Suppressor macrophage treated with lipopolysaccharide for 1 hour (primary cell): ENCODE measurements at places on chromosomes 12 and 14.

DNA sequence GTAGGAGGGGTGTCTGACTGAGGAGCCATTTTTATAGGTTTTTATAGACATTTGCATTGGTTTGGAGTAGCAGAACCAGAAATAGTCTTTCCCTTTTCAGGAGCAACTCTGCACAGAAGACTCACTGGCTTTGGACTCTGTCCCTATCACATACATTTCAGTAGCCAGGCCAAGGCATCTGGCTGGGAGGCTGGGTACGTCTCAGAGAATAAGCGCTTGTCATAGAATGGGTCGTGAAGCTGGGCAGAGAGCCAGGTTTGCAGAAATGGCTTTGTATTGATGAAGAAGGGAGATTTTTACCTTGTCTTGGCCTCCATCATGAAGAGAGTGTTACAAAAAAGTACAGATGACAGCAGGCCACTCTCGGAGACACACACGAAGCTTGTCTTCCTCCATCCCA is 98.6 kb downstream of the CACNA1C start:
- DNase-seq = no peak

DNA sequence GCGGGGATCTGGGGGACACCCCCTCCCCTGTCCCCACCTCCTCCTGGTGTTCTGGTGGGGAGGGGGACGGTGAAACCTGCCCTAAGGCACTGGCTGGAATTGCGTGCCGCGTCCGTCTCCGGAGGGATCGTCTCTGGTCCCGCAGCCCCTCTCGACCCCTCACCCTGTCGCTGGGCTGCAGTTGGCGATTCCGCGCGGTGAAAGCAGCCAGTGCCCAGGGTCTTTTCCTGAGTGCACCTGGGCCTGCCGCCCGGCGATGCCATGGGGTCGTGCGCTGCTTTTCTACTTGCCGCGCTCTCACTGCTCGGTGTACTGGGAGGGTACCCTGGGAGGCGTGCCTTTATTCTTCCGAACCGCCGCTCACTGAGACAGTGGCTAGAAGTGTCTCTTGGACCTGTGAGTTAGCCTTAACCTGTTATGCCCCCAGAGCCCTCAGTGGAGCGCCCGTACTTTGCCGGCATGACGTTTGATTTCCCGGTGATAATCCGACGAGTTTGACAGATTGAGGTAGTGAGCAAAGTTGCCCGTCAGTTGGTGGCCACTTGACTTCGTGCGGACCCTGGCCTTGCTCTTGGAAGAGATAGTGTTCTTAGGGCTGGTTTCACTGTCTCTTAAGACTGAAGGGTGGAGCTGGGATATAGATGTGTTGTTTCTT is 788 bp downstream of the SFSWAP start:
- DNase-seq = peak; percentile 14

DNA sequence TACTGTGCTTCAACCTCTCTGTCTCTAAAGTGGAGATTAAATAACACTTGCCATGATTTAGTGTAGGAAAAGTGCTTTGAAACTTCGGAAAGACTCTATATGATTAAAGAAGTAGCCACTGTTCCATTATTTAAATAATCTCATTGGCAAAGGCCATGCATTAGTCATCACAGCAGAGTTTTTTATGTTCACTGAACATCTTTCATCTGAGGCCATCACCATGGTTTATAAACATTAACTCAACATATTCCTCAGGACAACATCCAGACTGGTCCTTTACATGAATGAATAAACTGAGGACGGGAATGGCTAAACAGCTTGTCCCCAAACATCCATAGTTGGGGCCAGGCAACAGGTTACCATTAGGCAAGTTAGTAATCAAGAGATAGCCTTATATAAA is 124.6 kb upstream of the FRMD6 start:
- no peak for DNase-seq

DNA sequence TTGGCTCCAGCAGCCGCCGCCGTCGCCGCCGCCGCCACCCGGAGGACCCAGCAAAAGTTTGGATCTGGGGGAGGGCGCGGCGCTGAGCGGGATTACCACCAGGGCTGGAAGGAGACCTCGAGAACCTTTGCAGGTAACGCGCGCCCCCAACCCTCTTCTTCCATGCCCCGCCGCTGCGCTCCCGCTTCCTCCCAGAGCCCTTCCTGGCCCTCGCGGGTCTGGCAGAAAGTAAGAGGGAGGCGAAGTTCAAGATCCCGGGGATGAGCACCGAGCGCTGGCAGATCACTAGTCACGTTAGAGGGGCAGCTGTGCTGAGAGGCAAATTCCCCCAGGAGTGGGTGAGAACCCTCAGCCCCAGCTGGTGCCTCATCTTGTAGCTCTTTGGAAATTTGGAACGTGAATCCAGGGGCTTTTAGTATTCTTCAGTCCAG is 3.9 kb downstream of the FLRT2 start:
- peak; percentile 46 for DNase-seq

- DNase-seq = no peak
Measured at GRCh38 chr12:116215023-116215422, 62.5 kb downstream of the MED13L start.

DNA sequence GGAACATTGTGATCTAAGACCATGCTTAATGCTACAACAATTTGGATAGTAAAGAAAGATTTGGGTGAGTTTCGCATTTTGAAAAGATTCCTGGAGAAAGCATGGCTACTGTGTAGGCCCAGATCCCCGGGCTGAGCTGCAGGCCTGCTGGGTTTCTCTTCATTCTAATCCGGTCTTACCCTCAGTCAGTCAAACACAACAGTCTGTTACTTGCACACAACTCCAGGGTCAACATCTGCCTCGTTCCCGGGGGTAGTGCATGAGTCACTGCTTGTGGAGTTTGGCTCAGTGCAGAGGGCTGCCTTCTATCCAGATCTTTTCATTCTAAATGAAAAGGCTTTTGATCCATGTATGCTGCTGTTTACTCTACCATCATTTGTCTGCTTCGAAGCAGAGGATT is 60.4 kb upstream of the SEL1L start:
- DNase-seq = no peak

DNA sequence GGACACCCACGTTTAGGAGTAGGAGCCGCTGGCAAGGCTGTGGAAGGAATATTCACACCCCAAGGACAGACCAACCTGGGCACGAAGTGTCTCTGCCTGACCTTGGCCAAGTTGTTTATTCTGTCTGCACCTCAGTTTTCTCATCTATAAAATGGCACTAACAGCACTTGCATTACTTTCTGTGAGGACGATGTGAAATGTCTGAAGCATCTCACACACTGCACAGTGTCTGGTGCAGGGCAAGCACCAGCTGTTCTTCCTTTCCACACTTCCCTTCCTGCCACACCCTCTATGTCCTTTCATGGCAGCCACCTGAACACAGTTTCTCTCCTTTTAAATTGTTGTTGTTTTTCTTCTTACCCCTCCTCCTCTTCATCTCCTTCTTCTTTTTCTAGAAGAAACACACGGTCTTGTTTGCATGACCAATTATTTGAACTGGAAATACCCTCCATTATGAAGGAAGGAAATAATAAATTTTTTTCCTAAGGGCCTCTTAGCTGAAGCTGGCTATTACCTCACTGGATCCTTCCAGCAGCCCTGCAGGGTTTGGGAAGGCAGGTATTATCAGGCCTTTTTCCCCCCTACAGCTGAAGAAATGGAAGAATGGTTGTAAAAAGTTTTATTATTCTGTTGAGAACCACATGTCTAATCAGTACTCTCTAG is 42.9 kb upstream of the ATP23 start:
- DNase-seq = peak; percentile 54

- no peak for DNase-seq
Measured at GRCh38 chr14:104115691-104116287, 22.6 kb upstream of the KIF26A start.

- no peak for DNase-seq
Measured at GRCh38 chr14:63076488-63076887, 31.2 kb upstream of the KCNH5 start.

DNA sequence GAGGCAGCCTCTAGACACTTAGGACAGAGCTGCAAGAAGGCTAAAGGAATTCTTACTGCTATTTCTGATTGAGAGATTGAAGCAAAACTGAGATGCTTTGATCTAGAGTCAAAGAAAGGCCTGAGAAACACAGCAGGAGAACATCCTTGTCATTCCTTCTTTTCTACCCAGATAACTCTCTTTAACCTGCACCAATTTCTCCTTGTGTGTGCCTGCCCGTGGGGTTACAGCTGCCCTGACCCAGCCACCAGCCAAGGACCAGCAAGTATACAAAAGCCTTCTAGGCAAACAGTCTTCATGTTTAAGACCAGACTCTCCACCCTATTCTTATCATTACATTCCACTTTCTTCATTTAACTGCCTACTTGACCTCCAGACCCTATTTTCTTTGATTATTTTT is 81.7 kb upstream of the PRB2 start:
- no peak for DNase-seq

- DNase-seq = no peak
Measured at GRCh38 chr12:96402061-96402460, 1.8 kb upstream of the CDK17 start.

DNA sequence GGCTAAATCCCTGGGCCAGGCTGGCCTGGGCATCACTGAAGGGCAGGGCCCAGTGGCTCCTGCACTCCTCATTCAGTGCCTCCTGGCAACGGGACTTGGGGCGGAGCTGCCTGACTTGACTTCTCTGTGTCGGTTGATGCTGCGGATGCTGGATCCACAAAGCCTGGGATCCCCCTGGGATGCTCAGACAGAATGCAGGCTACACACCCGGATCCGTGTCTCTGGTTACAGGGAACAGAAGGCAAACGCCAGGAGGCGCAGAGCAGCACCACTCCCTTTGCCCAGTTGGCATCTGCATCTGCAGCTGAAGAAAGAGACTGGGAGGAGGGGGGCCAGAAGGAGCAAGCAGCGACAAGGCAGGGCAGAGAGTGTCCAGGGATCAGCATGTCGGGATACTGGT is 154.5 kb upstream of the FKBP4 start:
- DNase-seq = no peak

DNA sequence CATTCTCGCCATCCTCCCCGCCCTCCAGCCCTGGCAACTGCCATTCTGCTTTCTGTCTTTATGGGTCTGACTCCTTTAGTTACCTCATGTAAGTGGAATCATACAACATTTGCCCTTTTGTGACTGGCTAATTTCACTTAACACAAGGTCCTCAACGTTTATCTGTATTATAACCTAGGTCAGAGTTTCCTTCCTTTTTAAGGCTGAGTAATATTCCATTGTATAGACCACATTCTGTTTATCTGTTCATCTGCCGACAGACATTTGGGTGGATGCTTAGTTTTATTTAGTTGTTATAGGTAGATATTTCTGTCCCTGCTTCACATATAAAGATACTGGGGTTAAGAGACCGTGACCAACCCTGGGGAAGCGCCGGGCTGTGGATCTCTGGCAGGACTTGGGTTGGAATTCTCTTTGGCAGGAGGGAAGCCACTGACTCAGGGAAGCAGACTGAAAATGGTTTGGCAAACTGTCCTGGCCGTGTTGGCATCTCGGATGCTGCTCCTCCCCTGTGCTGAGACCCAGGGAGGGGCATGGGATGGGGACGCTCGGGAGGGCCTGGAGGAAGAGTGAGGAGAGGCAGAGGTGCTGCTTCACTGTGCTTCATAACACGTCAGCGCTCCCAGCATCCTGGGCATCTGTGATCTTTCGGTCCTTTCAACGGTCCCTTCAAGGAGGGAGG is 38.9 kb downstream of the TEAD4 start:
- DNase-seq = no peak

DNA sequence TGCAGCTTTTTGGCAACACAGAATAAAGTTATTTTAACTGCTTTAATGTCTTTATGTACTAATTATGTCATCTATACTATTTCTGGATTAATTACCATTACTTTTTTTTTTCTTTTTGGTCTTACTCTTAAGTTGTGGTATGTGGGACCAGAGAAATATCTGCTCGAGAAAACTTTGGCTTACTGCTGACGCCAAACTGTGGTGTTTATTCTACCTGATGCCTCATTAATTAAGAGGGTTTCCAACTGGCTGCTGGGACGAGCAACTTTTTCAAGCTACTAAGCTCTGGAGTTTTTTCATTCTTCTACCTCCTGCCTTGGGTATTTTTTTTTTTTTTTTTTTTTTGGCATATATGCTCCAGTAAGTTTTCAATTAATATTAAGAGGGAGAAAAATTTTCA is 1257.5 kb downstream of the FSCB start:
- no peak for DNase-seq

- peak; percentile 61 for DNase-seq
Measured at GRCh38 chr14:37246427-37246829, 48.7 kb downstream of the MIPOL1 start.

DNA sequence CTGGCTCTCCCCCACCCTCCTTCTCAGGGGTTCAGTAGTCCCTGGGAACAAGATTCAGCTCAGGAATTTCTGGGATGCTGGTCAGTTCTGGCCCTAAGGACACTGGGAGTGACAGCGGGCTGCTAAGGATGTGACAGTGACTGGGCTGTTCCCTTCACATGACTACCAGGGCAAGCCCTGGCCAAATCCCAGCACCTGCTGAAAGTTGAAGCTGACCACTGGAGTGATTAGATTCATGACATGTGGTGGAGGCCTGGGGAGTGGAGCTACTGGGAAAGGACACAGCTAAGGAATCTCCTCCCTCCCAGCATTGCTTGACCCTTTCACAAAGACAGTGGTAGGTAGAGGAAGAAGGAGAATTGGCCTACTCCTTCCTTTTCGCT is 204.9 kb downstream of the DAD1 start:
- DNase-seq = no peak
